ENCODE measurements at places on chromosomes 3 and 15.

- no peak for DNase-seq
Observed at GRCh38 chr3:117798221-117798620, 1088.6 kb downstream of the TUSC7 start.

DNA sequence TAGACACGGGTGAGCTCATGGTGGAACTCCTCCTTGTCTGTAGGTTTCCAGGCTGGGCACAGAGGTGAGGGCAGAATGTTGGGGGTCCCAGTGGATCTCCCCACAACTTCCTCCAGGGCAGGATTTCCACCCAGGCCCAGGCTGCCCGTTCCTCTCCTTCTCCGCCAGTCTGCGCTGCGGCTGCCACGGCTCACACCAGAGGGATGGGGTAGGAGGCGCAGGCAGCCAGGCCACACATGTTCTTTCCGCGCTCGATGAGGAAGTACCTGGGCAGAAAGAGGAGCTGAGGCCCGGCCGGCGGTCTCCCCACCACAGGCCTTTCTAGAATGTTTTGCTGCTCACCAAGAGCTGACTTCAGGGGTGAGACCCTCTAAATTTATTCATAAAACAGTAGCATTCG, 22.9 kb downstream of the CTSH start:
- no peak for DNase-seq

DNA sequence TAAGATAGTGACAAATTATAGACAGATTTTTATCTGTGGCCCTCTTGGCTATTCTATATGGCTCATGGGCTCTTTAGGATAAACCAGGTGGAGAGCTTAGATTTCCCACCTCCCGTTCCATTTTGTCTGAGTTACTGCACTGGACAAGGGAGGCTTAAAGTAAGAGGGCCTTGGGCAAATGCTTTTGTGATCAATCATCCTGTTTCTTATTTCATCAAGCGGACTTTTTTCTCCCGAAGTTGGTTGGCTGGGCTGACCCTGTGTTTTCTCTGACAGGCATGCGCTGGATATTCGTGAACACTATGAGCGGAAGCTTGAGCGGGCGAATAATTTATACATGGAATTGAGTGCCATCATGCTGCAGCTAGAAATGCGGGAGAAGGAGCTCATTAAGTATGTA, 33.4 kb downstream of the TMEM41A start:
- no peak for DNase-seq

- DNase-seq = peak; percentile 69
Observed at GRCh38 chr3:30286007-30286669, 320.3 kb upstream of the TGFBR2 start.

- DNase-seq = no peak
Observed at GRCh38 chr15:58528188-58528870, 96.5 kb downstream of the LIPC start.

GRCh38 chr15:69421498-69421897, 7.3 kb downstream of the KIF23 start:
- no peak for DNase-seq

GRCh38 chr15:66875588-66876420, 173.8 kb downstream of the SMAD6 start:
- no peak for DNase-seq

DNA sequence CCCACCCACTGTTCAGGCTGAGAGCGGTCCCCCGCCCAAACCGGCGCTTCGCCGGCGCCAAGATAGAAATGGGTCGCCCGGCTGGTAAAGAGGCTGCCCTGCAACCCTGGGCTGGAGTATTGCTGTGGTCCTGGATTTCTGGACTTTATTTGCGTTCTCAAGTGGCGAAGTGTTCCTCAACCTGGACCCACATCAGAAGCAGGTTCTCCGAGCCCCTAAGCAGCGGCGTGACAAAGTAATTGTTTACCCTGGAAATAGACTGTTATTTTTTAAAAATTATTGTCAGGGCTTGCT, 481 bp upstream of the DYNC1LI1 start:
- DNase-seq = no peak

DNA sequence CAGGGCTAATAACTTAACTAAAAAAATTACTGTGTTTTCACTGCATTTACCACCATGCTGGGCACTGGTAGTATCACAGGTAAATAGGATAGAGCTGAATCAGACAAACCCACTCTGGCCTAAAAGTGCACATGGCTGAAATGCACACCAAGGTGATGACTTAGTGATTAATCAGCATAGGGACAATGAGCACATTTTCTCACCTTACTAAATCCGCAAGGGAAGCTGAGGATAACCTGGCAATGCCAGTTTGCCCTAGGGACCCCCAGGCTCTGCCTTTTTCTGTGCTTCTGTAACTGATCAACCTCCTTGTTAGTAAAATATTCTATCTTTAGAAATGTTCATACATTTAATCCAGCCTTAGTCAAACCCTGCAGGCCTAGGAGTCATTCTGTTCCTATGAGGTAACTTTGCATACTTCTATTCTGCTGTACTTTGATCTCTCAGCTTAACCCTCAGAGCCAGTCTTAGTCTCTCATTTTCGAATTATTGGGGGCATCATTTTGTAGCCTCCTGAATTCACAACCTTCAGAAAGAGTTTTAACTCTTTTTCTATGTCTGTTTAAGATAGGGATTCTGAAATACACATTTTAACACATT, 562.9 kb upstream of the KCNMB2 start:
- no peak for DNase-seq

DNA sequence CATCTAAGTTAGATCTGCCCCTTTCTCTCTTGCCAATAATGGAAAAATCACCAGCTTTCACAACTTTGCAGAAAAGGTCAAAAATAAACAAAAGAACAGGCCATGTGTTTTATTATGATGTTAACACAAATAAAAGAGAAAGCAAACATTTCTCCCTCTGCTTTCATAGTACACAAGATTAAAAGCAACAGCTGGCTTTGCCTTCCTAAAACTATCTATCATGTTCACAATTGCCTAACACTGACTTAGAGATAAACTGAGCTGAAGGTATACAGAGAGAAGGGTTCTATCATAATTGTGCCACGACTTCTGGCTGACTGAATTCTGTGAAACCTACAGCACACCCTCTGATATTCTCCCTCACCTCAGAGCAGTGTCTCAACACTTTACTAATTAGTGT, 29.4 kb downstream of the AADAC start:
- no peak for DNase-seq

DNA sequence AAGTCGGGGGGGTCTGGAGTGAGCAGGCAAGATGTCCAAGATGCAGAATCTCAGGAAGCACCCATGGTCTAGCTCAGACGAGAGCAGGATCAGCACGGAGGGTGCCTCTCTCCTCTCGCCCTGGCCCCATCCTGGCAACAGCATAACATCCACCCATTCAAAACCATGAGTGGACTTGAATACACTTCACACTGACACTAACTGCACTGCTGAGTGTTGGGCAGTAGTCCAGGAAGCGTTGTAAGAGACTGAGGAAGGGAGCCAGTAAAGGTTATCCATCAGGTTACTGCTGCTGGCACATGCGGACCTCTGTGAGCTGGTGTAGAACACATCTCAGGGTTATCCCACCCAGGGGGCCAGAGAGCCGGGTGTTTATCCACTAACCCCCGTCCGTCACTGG, 131.0 kb upstream of the TOPAZ1 start:
- DNase-seq = no peak

GRCh38 chr3:179268400-179269051, 17.6 kb upstream of the KCNMB3 start:
- no peak for DNase-seq

GRCh38 chr15:48324949-48325348, 6.3 kb upstream of the DUT start:
- no peak for DNase-seq

- no peak for DNase-seq
Observed at GRCh38 chr3:42674146-42674545, 11.2 kb upstream of the KLHL40 start.

GRCh38 chr3:24850245-24850644, 355.6 kb upstream of the THRB start:
- no peak for DNase-seq

DNA sequence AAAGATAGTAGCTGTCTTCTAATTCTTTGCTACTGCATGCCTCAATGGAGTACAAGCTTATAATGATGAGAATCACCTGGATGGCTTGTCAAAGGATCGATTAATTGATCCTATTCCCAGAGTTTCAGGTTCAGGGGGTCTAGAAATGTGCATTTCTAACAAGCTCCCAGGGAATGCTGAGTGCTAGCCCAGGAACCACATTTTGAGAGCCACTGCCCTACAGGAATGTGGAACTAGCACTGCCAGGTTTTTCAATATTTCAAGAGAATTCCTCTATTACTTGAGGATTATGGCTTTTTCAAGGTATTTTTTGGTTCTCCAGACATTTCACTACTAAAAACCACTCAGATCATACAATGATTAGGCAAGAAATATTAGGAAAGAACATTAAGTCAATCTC, 52.7 kb downstream of the RARB start:
- no peak for DNase-seq

- DNase-seq = no peak
Observed at GRCh38 chr3:57783186-57784088, 27.3 kb downstream of the SLMAP start.

DNA sequence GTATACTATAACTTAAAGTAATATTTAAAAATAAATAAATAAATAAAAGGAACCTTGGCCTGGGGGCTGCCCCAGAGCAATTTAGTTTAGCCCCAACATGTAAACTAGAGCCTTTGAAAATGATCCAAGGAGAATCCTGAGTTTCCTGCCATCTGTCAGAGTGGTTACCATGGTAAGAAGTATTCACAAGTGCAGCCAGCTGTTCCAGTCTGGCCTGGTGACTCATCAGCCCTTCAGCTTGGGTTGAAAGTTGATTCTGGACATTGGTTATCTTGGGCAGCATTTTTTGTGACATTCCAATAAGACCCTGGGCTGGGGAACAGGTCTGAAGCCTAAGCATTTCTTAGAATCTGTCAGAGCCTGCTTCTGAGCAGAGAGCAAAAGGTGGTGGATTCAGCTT, 72.7 kb upstream of the LRTM1 start:
- DNase-seq = no peak

DNA sequence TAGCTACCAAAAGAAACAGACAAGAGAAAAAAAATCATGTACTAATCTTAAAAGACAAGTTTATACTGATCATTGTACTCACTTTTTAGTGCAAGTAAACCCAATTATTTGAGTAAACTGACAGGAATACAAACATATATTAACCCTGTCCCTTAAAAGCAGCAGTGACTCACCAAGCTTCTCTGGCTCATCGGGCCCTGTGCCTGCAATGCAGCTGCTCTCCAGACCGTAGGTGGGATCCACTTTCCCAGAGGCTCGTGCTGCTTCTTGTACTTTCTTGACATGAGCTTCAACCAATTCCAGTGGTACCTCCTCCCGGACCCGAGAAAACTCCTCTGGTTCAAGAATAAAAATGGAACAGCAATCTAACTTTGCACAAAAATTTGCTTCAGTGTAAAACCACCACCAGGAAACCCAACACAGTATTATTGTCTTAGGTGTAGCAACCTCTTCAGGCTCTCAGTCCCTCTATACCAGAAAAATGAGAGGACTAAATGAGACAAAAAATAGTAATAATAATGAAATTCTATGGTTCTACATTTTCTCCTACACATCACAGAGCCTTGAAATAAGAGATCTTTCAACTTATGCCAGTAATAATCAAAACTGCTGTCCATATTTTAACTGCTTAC, 82.6 kb upstream of the CSPG5 start:
- DNase-seq = no peak

GRCh38 chr3:77686560-77686959, 646.7 kb downstream of the ROBO2 start:
- no peak for DNase-seq

GRCh38 chr15:42184296-42184695, 23.8 kb downstream of the VPS39 start:
- DNase-seq = no peak

DNA sequence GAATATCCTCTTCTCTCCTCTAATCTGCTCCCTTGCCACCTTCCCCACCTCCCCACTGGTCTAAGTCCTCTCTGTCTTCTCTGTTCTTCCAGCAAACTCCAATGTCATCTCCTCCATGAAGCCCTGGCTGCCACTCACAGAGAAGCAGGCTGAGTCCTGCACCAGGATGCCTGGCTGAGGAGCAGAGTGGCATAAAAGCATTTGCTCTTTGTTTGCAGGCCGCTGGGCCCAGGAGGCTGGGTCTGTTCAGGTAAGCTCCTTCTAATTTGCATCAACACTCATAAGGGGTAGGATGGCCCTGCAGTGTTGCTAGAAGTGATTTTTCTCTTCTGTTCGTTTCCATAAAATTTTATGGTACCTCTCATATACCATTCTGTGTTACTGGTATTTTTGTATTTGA, 43.2 kb upstream of the KLHL25 start:
- no peak for DNase-seq

GRCh38 chr3:132399054-132399929, 18.0 kb upstream of the DNAJC13 start:
- DNase-seq = peak; percentile 28

DNA sequence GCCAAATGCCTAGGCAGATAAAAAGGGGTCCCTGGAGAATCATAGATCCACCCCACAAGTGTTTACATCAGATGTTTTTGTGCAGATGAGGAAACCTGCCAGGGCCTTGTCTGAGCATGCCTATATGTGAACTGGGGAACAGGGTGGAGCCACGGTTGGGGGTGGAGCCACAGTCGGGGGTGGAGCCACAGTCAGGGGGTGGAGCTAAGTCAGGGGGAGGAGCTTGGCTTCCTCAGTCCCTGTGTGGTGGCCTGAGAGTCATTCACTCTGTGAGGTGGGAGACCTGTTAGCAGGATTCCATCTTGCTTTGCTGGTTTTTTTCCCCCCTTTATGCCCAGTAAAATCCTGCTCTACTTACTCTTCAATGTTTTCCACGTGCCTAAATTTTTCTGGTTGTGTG, 57.8 kb upstream of the TGFBR2 start:
- no peak for DNase-seq

- DNase-seq = no peak
Observed at GRCh38 chr3:55455915-55456314, 31.2 kb downstream of the WNT5A start.

DNA sequence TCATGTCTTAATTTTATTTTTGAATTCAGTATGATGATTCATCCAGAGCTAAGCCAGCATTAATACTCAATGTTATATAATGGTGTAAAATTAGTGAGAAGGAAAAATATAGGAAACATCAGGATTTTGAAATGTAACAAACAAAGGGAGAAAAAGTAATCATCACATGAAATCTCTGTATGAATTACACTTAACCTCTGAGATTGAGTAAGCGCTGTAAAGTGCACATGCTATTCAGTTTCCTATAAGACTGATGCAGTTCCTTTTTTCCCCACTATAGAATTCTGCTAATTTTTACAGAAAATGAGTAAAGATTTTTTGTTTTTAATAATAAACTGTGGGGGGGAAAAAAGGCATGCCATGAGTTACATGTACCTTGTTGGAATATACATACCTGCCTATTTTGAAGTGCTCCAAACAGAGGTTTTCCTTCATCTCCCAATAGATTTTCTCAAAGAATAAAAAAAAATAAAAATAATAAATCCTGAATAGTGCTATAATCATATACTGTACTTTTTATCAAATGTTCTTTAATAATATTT, 64.0 kb upstream of the TTBK2 start:
- no peak for DNase-seq

GRCh38 chr3:113038328-113038727, 47.5 kb downstream of the GTPBP8 start:
- DNase-seq = no peak

DNA sequence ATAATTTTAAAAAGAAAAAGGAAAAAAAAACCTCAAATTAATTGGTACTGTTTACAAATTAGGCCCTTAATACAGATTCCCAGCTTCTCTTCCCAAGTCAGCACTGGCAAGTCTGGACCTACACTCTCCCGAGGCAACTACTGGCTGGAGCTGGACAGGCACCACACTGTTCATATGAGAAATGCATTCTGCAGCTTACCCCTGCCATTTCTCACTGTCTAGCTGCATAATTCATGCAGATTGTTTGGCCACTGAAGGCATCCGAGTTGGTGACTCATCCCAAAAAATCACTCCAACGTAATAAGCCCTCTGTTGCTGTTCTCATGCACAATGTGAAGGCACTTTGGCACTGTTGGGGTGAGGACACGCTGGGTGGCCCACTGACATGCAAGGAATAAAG, 45.3 kb downstream of the ROPN1B start:
- DNase-seq = no peak
